ENCODE measurements at places on chromosomes 3 and 15. TPM values are rescaled to one million over a fixed set of nuclear protein-coding genes. Genes with fewer than 3 reads are reported as not detected.

The GRK7 gene
- total RNA-seq = not detected

The OR4F6 gene
- total RNA-seq = not detected

The HACL1 gene
- 22.0 TPM for total RNA-seq

The ARHGEF26 gene
- 0.35 TPM for total RNA-seq

The GOLGA8M gene
- not detected for total RNA-seq

The ACTRT3 gene
- total RNA-seq = 1.2 TPM

GRCh38 chr3:164879201-164879600 is 199.1 kb downstream of the SI start:
- DNase-seq = no peak

GRCh38 chr3:14223595-14223994 is 45.0 kb downstream of the LSM3 start:
- DNase-seq = no peak

- DNase-seq = no peak
Measured at GRCh38 chr15:59609730-59610712, 1.6 kb upstream of the GCNT3 start.

DNA sequence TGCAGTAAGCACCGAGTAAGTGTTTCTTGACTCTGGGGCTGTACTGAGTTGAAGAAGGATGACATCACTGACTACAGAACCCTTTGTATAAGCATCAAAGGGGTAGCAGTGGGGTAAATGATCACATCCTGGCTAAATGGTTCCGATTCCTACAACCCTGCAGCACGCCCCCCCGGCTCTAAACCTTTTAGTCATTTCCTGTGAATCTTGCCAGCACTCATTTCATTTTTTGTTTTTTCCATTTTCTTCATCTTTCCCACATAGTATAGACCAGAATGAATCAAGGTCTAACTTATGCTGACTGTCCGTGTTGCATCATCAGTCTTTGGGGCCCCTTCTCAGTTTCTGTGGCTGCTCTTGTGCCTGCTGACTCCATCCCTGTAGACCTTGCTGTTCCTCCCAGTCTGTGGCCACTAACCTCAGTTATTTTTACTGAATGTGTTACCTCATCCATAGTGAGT is 383.1 kb upstream of the TPRG1 start:
- DNase-seq = no peak

GRCh38 chr3:128395500-128396162 is 71.1 kb downstream of the DNAJB8 start:
- no peak for DNase-seq

GRCh38 chr3:184133840-184134745 is 1.1 kb upstream of the EIF2B5 start:
- DNase-seq = peak; percentile 72

DNA sequence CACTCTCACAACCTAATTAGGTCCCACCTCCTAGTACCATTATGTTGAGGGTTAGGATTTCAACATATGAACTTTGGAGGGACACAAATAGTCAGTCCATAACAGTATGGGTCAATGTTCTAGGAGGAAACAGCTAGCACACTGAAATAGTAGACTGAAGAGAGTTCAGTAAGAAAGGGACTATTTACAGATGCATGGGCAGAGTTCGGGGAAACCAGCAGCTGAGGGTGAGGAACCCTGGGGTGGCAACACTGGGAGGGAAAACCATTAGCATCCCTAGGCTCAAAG is 78.0 kb upstream of the PXYLP1 start:
- no peak for DNase-seq
